MM.1S (cell line): ENCODE measurements at places on chromosomes 7 and 10.

- H3K4me1 ChIP-seq = no peaks in the 10 kb centered on the region
- H3K27me3 ChIP-seq = no peaks in the 10 kb centered on the region
- DNase-seq = no peak
- H3K36me3 ChIP-seq = peaks cover 8% of the 10 kb centered on the region
- H3K27ac ChIP-seq = no peak overlapping the region
Observed at GRCh38 chr7:99449326-99449725, 10.6 kb downstream of the CPSF4 start.

DNA sequence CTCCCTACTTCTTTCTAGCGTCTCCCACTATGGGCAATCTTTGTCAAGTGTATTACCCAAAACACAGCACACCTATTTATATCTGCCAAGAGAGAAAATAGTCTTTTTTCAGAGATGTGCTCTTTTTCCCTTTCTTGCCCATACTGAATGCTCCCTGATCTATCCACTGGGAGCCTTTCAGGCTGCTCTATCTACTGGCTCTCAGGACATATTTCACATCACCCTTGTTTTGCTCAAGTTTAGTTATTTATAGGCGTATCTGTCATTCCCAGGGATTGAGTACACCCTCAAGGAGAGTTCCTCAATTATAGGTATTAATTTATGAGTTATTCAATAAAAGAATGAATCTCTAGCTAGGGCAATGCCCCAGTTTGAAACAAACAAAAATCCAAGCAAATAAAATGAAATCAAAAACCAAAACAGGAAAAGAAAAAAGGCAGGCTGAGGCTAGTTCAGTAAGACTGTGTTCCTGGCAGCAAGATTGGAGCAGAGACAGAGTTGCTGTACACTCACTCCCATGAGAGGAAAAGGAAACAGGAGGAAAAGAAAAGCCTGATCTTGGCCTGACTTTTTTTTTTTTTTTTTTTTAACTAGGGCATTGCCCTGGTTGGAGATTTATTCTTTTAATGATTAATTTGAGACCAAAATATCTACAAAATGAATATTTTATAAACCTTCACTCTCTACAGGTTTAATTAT lies 665.9 kb upstream of the PCDH15 start:
- H3K4me3 ChIP-seq = no peak overlapping the region
- no peaks in the 10 kb centered on the region for H3K27me3 ChIP-seq
- H3K4me1 ChIP-seq = no peaks in the 10 kb centered on the region
- no peak for DNase-seq
- H3K36me3 ChIP-seq = no peaks in the 10 kb centered on the region

DNA sequence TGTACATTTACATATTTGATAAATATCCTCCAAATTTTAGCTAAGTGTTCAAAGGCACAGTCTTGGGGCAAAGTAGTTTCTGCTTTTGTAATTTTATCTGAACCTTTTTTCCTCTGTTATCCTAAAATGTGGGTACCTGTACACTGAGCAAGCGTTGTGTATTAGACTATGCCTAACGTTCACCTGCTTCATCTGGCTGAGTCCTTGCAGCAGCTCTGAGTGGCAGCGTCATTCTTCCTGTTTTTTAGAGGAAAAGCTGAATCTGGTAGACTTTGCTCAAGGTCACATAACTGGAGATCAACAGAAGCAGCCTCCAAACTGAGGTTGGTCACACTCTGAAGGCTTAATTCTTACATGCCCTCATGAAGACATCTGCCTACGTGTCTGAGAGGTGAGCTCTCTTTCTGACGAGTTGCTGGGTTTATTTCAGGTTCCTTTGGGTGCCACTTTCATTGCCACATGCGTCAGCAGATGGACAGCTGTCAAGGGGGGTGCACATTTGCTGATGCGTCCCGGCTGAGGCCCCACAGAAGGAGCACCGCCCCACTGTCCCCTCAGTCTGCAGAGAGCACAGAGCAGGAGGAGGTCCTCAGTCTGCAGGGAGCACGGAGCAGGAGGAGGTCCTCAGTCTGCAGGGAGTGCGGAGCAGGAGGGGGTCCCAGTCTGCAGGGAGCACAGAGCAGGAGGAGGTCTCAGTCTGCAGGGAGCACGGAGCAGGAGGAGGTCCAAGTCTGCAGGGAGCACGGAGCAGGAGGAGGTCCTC lies 406.5 kb upstream of the SHH start:
- H3K27ac ChIP-seq = no peak overlapping the region
- no peak overlapping the region for H3K4me3 ChIP-seq
- no peaks in the 10 kb centered on the region for H3K36me3 ChIP-seq

- H3K27ac ChIP-seq = peak overlapping the region; percentile 12; the same call in 1 of the 2 replicates
- H3K4me1 ChIP-seq = peaks cover 22% of the 10 kb centered on the region
- no peaks in the 10 kb centered on the region for H3K27me3 ChIP-seq
- no peak overlapping the region for H3K4me3 ChIP-seq
- no peak for DNase-seq
- H3K36me3 ChIP-seq = no peaks in the 10 kb centered on the region
Observed at GRCh38 chr10:124252097-124252715, 158.8 kb upstream of the CHST15 start.

- no peak for DNase-seq
- H3K36me3 ChIP-seq = no peaks in the 10 kb centered on the region
- no peak overlapping the region for H3K4me3 ChIP-seq
- no peak overlapping the region for H3K27ac ChIP-seq
Observed at GRCh38 chr10:102281102-102281487, 35.8 kb downstream of the GBF1 start.

DNA sequence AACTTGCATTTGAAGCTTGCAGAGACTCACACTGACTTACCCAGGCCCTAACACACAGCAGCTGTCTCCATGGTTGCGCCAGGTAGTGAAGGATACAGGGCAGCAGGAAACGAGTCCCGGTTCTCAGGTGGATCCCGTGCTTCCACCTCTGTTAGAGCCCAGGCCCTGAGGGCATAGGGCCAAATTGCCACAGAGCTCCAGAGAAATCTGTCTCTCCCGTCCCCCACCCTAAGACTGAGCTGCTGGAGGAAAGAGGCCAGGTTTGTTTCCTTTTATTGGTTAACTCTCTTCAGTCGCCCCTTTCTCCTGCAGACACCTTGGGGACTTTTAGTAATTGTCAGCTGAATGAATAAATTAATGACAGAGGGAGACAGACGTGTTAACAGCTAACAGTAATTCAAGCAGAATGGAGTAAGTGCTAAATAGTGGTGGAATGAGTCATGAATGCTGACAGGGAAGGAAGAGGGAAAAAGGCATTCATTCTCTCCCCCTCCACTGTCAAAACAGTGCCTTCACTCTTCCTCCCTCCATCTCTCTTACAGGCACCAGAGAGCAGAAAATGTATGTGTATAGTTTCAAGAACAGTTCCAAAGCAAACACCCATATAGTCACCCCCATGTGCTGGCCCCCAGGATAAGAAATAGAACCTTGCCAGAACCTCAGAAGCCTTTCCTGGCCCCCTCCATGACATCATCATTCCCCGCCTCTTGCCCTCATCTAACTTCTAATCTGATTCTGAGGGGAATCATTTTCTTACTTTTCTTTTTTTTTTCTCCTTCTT lies 16.8 kb upstream of the DLG5 start:
- no peaks in the 10 kb centered on the region for H3K4me1 ChIP-seq
- no peak overlapping the region for H3K4me3 ChIP-seq
- no peaks in the 10 kb centered on the region for H3K27me3 ChIP-seq
- no peak overlapping the region for H3K27ac ChIP-seq
- no peak for DNase-seq

DNA sequence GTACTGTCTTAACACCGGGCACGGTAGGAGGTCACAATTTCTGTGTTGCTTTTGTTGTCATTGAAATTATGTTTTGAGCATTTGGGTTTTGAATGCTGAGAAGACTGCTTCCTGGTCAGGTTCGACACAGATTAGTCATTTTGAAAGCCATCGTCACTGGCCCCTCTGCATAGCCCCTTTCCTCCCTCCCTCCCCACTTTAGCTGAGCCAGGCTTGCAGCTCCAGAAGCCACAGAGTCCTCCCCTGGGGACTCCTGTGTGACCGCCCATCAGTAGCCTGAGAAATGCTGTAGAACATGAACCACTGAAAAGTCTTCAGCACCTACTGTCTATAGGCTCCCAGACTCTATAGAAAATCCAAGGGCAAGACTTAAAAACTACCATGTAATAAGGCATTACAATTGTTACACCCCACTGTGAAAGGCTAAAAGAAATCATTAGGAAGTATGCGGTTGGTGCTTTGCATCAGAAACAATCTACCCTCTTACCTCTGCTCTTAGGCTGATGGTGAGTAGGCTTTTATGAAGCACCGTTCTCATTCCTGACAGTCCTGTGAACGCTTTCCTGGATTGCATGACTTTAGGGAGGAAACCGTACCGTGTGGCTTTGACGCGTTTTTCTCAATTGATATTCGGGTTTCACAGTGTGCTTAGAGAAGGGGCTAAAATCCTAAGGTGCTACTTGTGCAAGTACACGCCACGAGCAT lies 24.8 kb downstream of the JCAD start:
- no peak for DNase-seq
- H3K27ac ChIP-seq = no peak overlapping the region
- no peaks in the 10 kb centered on the region for H3K36me3 ChIP-seq
- H3K4me3 ChIP-seq = no peak overlapping the region

DNA sequence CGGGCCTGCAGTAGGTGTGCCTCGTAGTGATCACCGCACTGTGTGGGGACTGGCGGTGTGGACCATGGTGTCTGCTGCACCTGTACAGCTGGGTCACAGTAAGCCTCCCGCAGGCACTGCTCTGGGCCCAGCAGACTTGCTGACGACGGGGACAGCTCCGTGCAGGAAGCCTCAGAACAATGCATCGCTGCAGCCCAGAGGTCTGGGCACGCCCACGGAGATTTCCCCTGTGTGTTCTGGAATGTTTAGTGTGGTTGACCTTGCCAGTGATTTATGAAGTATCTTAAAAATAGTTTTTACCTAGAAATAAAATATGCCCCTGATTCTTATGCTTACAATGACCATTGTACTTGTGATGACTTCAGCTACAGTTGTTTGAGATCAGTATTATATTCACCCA lies 59.1 kb upstream of the ZNF32 start:
- no peak overlapping the region for H3K27ac ChIP-seq
- no peak overlapping the region for H3K4me3 ChIP-seq
- no peaks in the 10 kb centered on the region for H3K27me3 ChIP-seq
- no peak for DNase-seq
- no peaks in the 10 kb centered on the region for H3K4me1 ChIP-seq

GRCh38 chr7:92740700-92741126 lies 95.7 kb downstream of the CDK6 start:
- no peak overlapping the region for H3K27ac ChIP-seq
- H3K27me3 ChIP-seq = no peaks in the 10 kb centered on the region
- H3K4me3 ChIP-seq = no peak overlapping the region
- DNase-seq = no peak
- no peaks in the 10 kb centered on the region for H3K36me3 ChIP-seq

DNA sequence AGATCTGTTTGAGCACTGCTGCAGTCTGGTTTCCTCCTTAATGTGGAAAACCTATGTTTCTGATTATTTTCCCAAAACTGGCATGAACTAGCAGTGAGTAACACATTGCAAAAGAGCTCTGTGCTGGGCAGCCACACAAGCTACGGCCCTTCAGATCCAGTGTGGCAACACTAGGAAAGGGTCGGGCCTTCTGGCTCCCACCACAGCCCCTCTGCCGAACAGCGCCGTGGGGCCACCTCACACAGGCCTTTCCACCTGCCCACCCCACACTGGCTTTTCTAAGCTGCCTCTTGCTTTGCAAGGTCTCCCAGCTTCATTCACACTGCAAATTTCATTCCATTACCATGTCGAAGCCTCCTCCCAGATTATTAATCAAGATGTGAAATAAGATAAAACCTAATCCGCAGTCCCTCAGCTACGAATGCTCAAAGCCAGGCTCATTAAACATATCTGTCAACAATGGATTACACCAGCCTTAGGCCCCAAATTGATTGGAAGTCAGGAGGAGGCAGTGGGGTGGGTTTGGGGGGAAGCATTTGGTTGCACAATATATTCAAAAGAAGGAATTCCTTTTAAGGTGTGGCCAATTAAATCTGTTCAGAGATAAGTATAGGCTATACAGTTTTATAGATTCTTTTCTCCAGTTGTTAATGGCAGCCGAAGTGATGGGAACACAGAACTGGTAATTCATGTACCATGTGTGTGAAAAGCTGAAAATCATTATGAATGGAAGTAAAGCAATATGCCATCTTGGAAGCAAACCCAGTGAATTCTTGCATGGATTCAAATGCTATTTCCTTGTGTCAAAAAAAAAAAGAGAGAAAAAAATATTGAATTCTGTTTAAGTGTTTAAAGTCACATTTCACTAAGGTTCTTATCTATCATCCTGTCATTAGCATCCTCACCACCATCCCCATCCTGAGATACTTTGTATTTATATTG lies 223.7 kb downstream of the MTERF1 start:
- no peak overlapping the region for H3K4me3 ChIP-seq
- no peak overlapping the region for H3K27ac ChIP-seq
- no peaks in the 10 kb centered on the region for H3K4me1 ChIP-seq
- no peaks in the 10 kb centered on the region for H3K27me3 ChIP-seq

- H3K36me3 ChIP-seq = no peaks in the 10 kb centered on the region
- no peaks in the 10 kb centered on the region for H3K4me1 ChIP-seq
- H3K4me3 ChIP-seq = no peak overlapping the region
- no peak for DNase-seq
- H3K27ac ChIP-seq = no peak overlapping the region
Observed at GRCh38 chr10:77857272-77857671, 69.3 kb downstream of the DLG5 start.

GRCh38 chr7:91280604-91281003 lies 16.4 kb downstream of the FZD1 start:
- H3K27ac ChIP-seq = no peak overlapping the region
- peaks cover 23% of the 10 kb centered on the region for H3K4me1 ChIP-seq
- H3K27me3 ChIP-seq = no peaks in the 10 kb centered on the region
- H3K36me3 ChIP-seq = no peaks in the 10 kb centered on the region
- H3K4me3 ChIP-seq = no peak overlapping the region

- H3K4me1 ChIP-seq = no peaks in the 10 kb centered on the region
- no peaks in the 10 kb centered on the region for H3K36me3 ChIP-seq
- no peak overlapping the region for H3K4me3 ChIP-seq
- peak; percentile 12 for DNase-seq
- no peaks in the 10 kb centered on the region for H3K27me3 ChIP-seq
- H3K27ac ChIP-seq = no peak overlapping the region
Observed at GRCh38 chr7:49099587-49100326, 175.4 kb downstream of the CDC14C start.

- no peaks in the 10 kb centered on the region for H3K36me3 ChIP-seq
- H3K4me1 ChIP-seq = no peaks in the 10 kb centered on the region
- no peaks in the 10 kb centered on the region for H3K27me3 ChIP-seq
- no peak overlapping the region for H3K27ac ChIP-seq
- no peak for DNase-seq
Observed at GRCh38 chr10:4028027-4028471, 243.0 kb upstream of the KLF6 start.

DNA sequence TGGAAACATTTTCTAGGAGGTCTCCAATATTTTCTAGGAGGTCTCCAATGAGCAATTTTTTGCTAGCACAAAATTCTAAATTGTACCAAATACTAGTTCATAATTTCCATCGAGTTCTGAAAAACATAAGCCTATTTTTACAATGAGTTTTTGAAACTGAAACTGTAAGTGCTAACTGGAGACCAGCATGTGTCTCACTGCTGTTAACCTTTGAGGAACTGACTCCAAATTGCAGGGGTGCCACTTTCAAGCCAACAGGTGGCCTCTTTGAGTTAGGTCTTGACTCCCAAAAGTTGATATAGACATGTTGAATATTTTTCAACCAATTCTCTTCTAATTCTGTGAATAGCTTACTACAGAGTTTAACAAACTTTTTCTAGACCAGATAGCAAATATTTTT lies 58.8 kb downstream of the CAV1 start:
- no peaks in the 10 kb centered on the region for H3K36me3 ChIP-seq
- DNase-seq = peak; percentile 98
- no peaks in the 10 kb centered on the region for H3K27me3 ChIP-seq
- H3K4me1 ChIP-seq = peaks cover 58% of the 10 kb centered on the region
- peak overlapping the region; percentile 32 for H3K4me3 ChIP-seq
- peak overlapping the region; percentile 85 for H3K27ac ChIP-seq
